Fibroblast of mammary gland (primary cell): ENCODE measurements at places on chromosomes 1 and 21.

DNA sequence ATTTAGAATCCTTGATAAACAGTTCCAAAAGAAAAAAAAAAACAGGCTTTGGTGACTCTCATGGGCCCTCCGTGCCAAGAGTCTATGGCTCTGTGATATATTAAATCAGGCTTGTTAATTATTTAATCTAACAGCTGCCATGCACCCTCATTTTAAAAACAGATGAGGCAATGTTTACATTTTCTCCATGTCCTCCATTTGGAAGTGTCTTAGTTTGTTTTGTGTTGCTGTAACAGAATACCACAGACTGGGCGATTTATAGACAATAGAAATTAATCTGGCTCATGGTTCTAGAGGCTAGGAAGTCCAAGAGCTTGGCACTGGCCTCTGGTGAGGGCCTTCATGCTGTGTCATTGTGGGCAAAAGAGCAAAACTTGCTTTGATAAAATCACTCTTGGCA is 58.0 kb downstream of the B3GALT5 start:
- DNase-seq: no peak

DNA sequence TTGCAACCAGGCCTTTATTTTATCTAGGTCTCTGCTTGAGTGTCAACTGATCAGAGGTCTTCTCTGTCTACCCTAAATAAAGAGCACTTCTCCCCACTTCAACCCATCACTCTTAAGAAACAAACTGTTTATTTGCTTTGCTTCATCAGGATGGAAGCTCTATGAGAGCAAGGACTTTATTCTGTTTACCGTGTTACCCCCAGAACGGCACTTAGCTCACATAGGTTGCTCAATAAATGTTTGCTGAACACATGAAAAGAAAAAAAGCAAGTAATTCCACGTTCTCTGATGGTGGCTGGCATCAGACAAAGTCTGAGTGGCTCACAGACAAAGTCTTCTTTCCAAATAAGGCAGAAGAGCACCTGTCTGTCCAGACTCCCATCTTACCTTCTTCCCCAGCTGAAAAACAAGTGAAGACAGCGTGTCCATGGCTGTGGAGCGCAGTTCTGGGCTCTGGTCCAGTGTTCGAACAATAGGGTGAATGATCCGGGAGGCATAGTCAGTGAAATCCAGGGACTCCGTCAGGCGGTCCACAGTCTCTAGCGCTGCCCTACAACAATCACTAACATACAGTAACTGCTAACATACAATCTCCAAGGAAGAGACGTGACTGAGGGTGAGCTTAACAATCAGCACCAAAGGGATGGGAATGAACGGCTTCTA is 22.9 kb downstream of the ANGPTL7 start:
- no peak for DNase-seq

GRCh38 chr1:228182296-228183030 is 16.9 kb downstream of the IBA57 start:
- no peak for DNase-seq

DNA sequence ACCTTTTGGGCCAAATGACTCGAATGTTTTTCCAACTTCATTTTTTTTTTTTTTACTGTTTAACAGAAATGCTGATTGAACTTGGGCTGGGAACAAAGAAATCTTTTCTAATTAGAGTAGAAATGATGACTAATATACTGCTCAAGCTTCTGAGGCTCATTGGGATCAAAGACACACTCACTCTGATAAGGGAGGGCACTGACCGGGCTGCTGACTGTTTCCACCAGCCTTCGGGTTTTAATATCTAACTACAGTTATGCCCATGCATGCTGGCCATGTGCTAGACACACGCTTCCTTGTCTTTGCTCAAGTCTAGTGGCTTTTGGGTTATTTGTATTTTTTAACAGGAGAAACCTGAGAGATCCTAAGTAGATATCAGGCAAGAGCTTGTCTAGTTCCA is 16.8 kb downstream of the ZBTB18 start:
- DNase-seq: peak; percentile 22

- DNase-seq: no peak
Measured at GRCh38 chr1:22717037-22717760, 6.6 kb downstream of the EPHB2 start.
